PC-9 (cell line): ENCODE measurements at places on chromosomes 16 and 17.

GRCh38 chr17:59757881-59758385, 50.5 kb downstream of the VMP1 start:
- DNase-seq = no peak

DNA sequence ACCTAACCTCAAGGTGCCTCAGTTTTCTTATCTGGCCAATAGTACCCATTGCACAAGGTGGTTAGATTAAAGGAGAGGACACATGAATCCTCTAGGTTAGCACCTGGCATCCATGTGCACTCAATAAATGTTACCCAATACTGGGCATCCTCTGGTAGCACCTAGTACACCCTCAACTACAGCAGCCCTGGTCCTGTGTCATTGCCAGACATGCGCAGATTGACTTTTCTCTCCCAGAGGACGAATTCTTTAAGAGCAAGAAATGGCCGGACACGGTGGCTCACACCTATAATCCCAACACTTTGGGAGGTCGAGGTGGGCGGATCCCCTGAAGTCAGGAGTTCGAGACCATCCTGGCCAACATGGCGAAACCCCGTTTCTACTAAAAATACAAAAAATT, 7.3 kb downstream of the DUSP3 start:
- DNase-seq = no peak

- no peak for DNase-seq
These were observed 6.9 kb upstream of the KRT17 start for GRCh38 chr17:41631025-41631897.

- DNase-seq = no peak
These were observed 14.2 kb downstream of the ANKFY1 start for GRCh38 chr17:4249452-4250029.

DNA sequence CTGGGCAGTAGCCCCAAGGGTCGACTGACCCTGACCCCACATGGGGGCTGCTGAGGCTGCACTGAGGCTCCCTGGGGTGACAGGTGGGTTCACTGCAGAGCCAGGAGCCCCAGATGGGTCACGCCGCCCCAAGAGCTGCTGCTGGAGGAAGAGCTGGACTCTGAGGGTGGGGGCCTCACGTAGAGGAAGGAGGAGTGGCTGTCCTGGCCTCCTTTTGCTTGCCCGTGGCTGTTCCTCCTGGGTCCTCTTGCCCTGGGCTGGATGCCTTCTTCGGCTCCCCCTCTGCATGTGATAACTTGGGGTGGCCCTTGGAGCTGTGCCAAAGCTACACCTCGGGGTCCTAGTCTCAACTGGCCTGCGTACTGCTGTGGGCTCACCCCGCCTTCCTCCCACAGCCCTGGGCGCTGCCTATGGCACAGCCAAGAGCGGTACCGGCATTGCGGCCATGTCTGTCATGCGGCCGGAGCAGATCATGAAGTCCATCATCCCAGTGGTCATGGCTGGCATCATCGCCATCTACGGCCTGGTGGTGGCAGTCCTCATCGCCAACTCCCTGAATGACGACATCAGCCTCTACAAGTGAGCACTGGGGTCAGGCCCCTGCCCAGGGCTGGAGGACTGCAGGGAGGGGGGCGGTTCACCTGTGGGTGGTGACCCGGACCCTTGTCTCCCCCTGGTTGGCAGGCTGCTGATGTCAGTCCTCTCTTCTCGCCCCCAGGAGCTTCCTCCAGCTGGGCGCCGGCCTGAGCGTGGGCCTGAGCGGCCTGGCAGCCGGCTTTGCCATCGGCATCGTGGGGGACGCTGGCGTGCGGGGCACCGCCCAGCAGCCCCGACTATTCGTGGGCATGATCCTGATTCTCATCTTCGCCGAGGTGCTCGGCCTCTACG, 1.1 kb upstream of the AMDHD2 start:
- DNase-seq = no peak
